ENCODE measurements at places on chromosomes 5 and 9.

GRCh38 chr5:42582723-42583122 lies 159.5 kb downstream of the GHR start:
- DNase-seq = no peak

DNA sequence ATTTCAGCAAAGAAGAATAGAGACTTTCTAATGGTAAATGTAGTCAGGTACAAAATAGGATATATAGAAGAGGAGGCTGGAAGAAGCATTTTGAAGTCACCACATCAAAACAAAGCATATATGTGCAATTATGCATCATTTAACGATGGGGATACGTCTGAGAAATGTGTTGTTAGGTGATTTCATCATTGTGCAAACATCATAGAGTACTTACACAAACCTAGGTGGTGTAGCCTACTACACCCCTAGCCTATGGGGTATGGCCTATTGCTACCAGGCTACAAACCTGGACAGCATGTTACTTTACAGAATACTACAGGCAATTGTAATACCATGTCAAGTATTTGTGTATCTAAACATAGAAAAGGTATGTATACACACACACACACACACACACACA lies 28.4 kb downstream of the ELP1 start:
- DNase-seq = no peak

- DNase-seq = no peak
Measured at GRCh38 chr9:125785248-125785751, 38.1 kb downstream of the PBX3 start.

GRCh38 chr5:31221001-31221400 lies 27.5 kb downstream of the CDH6 start:
- DNase-seq = no peak

- DNase-seq = no peak
Measured at GRCh38 chr5:174725261-174725990, 1.0 kb downstream of the MSX2 start.

- no peak for DNase-seq
Measured at GRCh38 chr9:696332-697323, 144.9 kb upstream of the DMRT1 start.

- DNase-seq = no peak
Measured at GRCh38 chr9:19769213-19769612, 19.6 kb downstream of the SLC24A2 start.
